ENCODE measurements at places on chromosomes 2 and 18. TPM values are rescaled to one million over a fixed set of nuclear protein-coding genes. Genes with fewer than 3 reads are reported as not detected.

DNA sequence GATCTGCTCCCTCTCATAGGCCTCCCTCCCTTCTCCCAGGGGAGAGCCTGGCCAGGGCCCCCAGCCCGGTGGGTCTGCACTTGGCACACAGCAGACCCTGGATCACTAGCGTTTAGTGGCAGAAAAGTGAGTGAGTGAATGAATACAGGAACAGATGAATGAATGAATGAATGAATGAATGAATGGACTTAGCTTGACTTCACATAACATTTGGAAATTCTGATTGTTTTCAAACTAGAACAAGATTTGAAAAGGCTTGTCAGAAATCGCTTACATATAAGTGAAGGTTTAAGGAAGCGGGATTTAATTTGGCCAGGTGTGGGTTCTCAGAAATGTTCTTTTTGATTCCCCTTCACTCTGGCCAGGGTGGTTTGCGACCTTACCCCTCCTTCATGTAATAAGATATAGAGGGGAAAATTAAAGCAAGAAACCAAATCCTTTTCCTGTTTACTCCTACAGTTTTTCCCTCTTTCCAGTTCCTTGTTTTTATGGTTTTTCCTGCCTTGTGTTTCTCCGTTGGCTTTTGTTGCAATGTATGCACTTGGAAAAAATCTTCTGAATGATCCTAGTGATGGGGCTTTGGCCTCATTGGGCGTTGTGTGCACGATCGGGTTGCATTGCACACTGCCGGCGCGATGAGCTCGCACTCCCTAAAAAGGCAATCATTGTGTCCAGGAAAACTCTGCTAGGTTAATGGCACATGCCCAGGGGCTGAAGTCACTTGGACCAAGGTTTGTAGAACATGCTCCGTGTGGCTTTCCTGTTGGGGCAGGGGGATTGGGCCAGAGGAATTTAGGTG is 16.4 kb downstream of the LRRFIP1 start:
- no peak for DNase-seq
- H3K4me3 ChIP-seq = no peak overlapping the region
- no peaks in the 10 kb centered on the region for H3K4me1 ChIP-seq
- no peak overlapping the region for H3K27ac ChIP-seq
- H3K36me3 ChIP-seq = no peaks in the 10 kb centered on the region

DNA sequence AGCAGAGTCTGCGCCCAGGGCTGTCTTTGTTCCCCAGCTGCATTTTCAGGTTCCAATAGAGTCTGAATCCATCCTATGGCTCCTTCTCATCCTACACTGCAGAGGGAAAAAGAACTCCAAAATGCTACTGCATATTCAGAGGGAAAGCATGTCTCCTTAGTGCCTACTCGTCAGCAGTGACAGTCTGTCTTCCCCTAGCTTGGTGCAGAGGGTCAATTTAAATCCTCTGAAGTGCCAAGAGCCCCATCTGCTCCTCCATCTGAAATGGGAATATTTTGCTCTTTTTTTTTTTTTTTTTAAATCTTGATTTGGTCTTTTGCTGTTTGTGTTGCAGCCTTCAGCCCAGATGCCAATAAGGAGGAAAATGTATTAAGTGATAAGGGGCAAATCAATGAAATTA is 199.3 kb downstream of the RNF144A start:
- no peak overlapping the region for H3K4me3 ChIP-seq
- no peaks in the 10 kb centered on the region for H3K27me3 ChIP-seq
- H3K27ac ChIP-seq = no peak overlapping the region
- peaks cover 2% of the 10 kb centered on the region for H3K4me1 ChIP-seq
- DNase-seq = no peak

DNA sequence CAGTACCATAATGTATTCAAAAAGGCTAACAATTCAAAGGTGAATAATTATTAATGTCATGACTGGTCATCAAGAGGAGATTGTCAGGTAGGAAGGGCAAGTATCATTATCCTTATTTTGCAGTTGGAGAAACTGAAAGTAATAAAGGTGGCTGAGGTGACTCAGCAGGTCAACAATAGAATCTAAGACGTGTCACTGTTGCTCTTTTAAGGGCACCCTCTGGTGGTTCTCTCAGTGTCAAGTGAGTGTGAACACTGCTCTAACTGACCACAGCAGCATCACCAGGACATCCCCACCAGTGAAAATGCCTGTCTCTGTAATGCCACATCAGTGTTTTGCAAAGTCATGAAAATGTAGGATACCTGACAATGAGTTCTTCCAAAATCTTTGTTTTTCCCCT is 69.7 kb downstream of the DCC start:
- no peak for DNase-seq
- H3K4me1 ChIP-seq = no peaks in the 10 kb centered on the region
- H3K36me3 ChIP-seq = no peaks in the 10 kb centered on the region
- H3K27me3 ChIP-seq = no peaks in the 10 kb centered on the region
- no peak overlapping the region for H3K4me3 ChIP-seq
- H3K27ac ChIP-seq = no peak overlapping the region

DNA sequence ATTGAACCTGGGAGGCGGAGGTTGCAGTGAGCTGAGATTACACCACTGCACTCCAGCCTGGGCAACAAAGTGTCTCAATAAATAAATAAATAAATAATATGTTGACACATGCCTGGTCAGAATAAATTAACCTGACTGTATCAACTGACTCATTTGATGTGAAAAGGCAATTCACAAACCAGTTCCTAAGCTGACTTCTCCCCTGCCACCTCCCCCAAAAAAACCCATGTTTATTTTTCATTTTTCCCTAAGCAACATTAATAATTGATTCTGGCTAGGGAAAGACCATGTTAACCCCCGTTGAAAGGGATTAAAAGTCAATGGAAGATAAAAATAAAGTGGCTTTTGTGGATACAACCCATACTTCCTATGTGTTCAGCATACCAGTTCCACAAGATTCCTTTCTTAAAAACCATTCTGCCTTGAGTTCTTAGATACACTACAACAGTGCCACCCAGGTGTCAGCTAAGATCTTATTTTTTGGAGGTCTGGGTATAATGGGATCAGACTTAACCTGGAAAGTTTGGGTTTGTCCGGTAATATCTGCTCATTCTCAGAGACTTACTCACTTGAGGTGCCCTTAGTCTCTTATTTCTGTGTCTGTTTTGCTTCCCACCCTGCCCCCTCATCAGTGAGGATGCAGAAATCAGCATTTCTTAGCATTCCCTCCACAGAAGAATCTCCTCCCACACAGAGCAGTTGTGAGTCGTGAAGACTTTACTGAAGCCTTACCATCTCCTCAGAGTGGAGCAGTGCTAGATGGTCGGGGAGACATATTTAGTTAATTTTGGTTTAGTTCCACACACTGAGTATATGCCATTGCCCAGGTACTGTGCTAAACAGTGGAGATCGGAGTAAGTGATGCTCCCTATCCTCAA is 10.1 kb upstream of the MCFD2 start:
- no peaks in the 10 kb centered on the region for H3K36me3 ChIP-seq
- H3K4me1 ChIP-seq = no peaks in the 10 kb centered on the region
- no peak overlapping the region for H3K27ac ChIP-seq

Gene SPATA3
- not detected for total RNA-seq

Gene TMEM37
- total RNA-seq = 32.5 TPM

- no peak for DNase-seq
- peaks cover 1% of the 10 kb centered on the region for H3K4me1 ChIP-seq
- no peak overlapping the region for H3K27ac ChIP-seq
- H3K4me3 ChIP-seq = no peak overlapping the region
Observed at GRCh38 chr2:239348563-239349452, 52.0 kb downstream of the HDAC4 start.

DNA sequence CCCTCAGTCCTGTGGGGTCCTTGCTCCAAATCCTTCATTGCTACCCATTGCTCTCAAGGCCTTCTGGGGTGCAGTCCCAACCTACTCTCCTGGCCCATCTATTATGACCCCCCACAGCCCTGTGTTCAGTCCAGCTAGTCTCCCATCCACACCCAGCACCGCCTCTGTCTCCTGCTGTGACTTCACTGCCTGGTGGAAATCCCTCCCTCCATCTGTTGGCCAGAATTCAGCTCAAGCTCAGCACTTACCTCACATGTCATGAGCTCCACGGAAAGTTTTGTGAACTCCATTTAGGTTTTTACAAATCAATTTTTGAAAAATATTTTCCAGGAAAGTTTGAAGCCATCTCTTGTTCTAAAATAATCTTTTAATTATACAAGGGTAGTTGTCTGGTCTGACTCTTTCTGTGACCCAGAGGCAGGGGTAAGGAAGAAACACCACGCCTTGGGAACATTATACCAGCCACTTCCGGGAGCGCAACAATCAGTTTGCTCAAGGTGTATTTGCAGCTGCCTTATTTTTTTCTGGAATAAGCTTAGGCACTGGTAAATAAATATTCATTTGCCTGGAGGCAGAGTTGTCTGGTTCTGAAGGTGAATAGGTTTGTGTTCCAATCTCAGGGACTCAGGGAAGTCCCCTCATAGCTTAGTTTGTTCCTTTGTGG is 110.8 kb downstream of the VIT start:
- no peak overlapping the region for H3K4me3 ChIP-seq
- H3K36me3 ChIP-seq = no peaks in the 10 kb centered on the region
- H3K27ac ChIP-seq = no peak overlapping the region
- H3K27me3 ChIP-seq = no peaks in the 10 kb centered on the region
- no peaks in the 10 kb centered on the region for H3K4me1 ChIP-seq

- no peaks in the 10 kb centered on the region for H3K4me1 ChIP-seq
- no peaks in the 10 kb centered on the region for H3K36me3 ChIP-seq
- H3K27ac ChIP-seq = no peak overlapping the region
- no peak overlapping the region for H3K4me3 ChIP-seq
- no peaks in the 10 kb centered on the region for H3K27me3 ChIP-seq
- DNase-seq = no peak
Observed at GRCh38 chr2:199975273-199975895, 20.0 kb downstream of the MAIP1 start.
